Inflammatory macrophage (primary cell): ENCODE measurements at places on chromosomes 4 and X.

DNA sequence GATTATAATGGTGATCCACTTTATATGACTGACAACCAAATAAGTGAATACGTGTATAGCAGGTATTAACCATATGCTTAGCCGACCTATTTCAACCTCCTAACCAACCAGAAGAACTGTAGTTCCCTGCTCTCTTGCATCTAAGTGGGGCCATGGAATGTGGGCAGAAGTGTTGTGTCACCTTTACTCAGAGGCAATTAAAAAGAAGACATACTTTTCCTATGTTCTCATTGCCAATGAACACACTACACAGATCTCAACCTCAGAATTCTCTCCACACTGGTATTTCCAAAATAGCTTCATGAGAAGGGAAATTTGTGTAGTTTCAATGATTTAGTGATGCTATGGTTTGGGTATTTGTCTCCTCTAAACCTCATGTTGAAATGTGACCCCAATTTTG is 3.2 kb upstream of the NFKB1 start:
- no peak for DNase-seq

DNA sequence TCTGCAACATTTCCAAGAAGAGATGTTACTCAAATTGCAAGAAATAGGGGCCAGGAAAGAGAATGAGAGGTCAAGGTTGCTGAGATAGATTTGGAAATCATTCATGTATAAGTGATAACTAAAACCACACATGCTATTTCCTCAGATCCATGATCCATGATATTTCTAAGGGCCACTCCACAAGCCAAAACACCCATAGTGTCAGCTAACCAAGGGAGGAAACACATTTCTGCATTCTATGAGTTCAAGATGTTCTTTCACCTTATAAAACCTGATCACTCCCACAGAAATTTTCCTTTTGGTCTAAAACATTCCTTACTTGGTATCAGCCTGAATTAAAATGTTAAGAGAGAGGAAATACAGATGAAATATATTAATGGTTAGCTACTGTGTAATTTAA is 47.2 kb downstream of the TBCK start:
- no peak for DNase-seq

DNA sequence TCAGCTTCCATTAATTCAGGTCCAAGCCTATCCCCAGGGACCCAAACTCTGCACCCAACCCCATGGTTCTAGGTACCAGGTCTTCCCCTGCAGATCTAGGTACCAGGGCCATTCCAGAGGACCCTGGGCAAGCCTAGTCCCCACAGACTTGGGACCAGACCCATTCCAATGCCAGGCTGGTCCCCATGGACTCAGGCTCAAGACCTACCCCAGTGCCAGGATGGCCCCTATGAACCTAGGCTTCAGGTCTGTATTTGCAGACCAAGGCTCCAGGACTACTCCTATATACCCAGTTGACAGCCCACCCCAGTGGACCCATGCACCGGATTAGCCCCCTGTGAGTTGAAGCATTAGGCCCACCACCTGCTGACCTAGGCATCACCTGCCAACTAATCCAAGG is 8.9 kb downstream of the MTHFD2L start:
- no peak for DNase-seq

DNA sequence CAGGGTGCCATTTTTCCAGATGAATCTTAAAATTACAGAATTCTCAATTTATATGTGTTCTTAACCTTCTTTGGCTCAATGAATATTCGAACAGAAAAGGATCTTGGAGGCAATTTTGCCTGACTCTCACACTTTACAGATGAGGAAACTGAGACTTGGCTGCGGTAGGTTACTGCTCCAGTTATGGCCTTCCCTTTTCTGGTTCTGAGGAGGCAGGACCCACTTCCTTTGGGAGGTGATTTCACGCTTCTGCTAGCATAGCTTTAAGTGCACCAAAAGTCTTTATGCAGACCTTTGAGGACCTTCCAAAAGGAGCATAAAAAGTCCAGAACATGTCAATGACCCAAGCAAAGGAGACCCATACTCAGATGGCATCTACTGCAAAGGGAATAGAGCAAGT is 44.7 kb upstream of the KLF3 start:
- peak; percentile 13 for DNase-seq

DNA sequence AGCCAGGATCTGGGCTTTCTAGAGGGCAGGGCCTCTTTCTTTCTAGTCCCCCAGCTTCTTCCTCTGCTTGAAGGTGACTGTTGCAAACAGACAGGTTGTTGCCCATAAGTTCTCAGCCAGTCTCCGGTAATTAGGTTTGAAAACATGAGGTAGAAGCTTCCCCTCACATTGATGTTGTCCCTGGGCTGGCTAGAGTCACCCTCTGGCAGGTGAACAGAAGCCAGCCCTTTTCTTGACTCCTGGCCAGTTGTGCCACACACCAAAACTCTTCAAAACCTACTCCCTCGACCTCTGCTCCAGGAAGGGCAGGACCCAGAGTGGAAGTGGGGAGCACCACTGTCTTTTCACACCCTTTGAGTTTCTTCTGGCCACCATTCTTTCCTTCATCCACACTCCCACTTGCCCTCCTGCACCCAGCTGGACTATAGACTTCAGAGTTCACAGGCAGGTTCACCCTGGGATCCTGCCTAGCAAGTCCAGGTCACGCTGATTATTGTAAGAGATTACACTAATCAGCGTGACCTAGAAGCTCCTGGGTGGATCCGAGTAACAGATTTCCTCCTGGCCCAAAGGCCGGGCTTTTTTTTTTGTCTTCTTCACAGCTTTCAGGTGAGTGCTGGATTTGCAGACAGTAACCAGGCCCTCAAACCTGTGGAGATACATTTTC is 37.4 kb upstream of the ARHGAP6 start:
- no peak for DNase-seq

- DNase-seq: peak; percentile 74
Observed at GRCh38 chr4:107757864-107758476, 37.9 kb upstream of the PAPSS1 start.

GRCh38 chr4:10028910-10029309 is 7.6 kb upstream of the SLC2A9 start:
- DNase-seq: no peak

DNA sequence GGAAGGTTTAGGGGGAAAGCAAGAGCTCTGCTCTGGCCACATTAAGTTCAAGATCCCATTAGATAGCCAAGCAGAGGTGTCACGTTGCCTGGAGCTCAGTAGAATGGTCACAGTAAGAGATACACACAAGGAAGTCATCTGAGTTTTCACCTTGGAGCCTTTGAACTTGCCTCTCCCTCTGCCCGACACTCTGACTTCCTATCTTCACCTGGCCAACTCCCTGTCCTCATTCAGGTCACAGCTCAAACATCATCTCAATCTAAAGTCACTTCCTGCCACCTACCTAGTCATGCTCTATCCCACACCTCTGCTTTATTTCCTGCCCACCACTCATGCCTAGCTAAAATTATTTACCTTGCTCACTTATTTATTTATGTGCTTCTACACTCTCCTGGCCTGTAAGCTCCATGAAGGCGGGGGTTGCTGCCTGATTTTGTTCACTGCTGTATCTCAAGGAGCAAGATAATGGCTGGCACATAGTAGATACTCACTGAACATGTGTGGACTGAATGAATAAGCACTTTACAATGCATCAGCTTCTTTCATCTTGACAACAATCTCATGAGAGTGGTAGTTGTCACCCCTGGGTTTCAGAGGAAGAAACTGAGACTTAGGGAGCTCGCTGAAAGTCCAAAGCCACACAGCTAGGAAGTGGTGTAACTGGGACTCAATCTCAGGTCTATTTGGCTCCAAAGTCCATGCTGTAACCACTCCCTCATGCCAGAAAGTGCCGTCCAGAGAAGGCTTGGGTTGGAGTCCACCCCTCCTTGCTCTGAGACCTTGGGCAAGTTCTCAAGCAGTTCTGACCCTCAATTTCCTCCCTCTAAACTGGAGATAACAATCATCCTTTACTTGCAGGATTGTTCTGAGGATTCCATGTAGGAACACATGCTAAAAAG is 40.3 kb downstream of the EFNB1 start:
- DNase-seq: no peak

DNA sequence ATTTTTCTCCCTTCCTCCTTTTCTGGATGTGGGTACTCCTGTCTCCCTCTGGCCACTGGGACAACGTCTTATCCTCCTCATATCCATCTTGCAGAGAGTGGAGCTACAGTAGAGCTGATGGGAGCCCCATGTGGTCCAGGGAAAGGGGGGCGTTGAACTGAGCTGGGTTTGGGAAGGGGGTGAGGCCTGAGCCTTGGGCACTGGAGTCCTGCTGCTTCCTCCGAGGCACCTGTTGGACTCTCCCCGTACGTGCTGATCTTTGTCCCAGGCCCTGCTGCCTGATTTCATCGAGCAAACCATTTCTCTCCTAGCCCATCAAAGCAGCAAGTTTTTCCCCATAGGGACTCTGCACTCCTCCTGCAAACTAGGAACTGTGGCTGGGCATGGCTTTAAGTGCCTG is 94.3 kb downstream of the STOX2 start:
- no peak for DNase-seq

DNA sequence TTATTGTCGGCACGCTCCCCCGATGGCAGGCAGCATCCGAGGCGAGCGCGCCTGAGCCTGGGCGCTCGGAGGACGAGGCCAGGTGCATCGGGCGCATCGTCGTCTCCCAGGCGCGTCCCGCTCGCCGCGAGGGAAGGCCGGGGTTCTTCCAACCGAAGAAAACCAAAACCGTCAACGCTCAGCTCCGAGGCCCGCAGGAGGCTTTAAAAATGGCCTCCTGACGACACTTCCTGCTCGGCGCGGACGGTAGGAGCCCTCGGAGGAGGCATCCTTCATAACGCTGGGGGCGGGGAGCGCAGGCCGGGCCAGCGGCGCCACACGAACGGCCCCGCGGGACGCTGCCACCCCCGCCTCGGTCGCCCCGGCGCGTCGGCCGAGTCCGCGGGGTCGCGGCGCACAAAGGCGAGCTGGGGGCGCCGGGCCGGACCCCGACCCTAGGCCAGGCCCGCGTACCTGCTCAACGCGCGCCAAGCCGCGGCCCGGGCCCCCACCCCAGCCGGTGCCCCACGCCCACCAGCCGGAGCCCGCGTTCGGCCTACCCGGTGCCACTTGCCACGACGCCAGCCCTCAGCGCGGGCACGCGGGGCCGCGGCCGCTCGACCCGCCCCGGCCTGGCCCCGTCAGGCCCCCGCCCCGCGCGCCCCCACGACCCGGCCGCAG is 501 bp downstream of the ZNF518B start:
- DNase-seq: peak; percentile 67

DNA sequence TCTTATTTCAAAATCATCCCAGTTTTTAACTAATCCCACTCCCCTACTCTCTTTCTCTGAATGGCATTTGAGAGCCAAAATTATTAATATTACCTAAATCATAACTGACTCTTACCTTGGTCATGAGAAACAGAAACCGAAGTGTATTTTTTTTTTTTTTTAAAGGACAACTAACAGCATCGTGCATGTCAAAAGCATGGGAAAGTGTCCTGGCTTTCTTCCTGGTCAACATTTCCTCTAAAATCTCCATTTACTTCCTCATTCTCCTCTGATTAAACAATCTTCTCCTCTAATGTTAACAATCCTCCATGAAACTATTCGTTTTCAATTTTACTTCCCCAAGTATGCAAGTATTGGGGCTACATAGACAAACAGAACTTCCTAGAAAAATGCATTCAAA is 2.1 kb upstream of the STS start:
- DNase-seq: peak; percentile 33

DNA sequence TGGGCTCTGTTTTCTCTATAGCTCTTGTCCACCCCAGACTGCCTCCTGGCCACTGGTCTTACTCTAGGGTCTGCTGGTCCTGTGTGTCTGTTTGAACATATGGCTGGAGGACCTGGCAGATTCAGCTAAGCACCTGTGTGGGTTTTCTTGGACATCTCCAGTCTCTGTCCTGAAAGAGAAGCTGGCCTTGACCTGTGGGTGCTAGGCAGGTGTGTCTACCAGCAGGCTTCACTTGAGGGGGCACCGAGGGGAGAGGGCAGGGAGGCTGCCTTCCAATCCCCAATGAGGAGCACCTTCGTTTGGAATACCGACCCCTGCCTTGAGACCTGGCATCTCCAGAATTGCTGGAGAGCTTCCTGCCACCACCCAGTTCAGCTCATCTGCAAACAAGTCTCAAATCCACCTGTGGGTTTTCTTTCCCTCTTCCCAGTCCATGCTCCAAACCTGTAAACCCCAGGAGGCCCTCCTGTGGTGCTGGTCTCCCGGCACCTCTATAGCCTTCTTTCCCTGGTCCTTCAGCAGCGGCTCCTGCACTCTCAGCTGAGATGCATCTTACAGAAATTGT is 45.2 kb downstream of the HTRA3 start:
- no peak for DNase-seq

DNA sequence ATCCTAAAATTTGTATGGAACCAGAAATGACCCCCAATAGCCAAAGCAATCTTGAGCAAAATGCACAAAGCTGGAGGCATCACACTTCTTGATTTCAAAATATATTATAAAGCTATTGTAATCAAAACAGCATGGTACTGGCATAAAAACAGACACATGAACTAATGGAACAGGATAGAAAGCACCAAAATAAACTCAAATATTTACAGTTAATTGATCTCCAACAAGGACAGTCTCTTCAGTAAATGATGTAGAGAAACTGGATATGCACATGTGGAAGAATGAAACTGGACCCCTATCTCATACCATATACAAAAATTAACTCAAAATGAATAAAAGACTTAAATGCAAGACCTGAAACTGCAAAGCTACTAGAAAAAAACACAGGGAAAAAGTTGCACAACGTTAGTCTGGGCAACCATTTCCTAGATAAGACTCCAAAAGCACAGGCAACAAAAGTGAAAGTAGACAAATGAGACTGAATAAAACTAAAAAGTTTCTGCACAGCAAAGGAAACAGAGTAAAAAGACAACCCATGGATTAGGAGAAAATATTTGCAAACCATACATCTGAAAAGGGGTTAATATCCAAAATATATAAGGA is 64.9 kb downstream of the CD99L2 start:
- no peak for DNase-seq

DNA sequence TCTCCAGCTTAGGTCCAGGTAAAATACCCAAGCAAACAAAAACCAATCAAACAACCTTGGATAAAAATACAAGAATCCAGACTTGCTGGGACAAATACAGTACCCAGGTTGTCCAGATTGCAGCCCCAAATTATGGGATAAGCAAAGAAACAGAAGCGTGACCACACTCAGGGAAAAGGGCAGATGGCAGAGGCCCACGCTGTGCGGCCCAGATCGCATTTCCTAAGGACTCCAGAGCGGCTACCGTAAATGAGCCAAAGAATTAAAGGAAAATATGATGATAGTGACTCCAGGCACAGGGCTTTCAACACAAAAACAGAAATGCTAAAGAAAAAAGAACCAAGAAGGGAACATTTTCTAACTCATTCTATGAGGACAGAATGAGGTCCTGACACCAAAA is 50.3 kb downstream of the FGFRL1 start:
- DNase-seq: no peak

DNA sequence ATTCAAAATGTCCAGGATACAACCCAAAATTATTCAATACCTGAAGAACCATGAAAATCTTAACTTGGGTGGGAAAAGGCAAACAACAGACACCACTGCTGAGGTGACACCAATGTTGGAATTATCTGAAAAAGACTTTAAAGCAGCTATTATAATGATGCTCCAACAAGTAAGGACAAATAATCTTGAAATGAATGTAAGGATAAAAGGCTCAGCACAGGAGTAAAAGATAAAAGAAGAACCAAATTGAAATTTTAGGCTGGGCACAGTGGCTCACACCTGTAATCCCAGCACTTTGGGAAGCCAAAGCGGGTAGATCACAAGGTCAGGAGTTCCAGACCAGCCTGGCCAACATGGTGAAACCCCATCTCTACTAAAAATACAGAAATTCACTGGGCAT is 4.0 kb upstream of the SLC9A7 start:
- no peak for DNase-seq

- DNase-seq: no peak
Observed at GRCh38 chr4:10123227-10124101, 6.9 kb upstream of the WDR1 start.
